GDM1 (cell line): ENCODE measurements at places on chromosomes 5 and 9.

DNA sequence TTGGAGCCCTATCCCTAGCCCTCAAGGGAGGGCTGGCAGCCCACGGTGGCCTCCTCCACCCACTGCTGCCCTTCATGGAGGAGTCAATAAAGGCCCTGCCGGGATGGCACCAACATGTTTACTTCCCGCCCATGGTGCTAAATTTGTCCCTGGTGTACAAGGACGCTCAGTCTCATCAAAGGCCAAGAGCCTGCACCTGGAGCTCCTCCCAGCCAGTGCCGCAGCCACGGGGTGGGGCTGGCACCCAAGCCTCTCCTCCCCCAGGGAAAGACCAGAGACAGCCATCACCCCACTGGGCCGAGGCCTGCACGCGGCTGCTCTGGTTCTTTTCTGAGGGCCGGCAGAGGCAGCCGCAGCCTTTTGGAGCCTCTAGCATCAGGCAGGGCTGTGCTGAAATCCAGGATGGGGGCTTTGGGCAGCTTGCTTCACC is 34.8 kb upstream of the RXRA start:
- DNase-seq, result no peak

GRCh38 chr5:134026521-134027287 is 21.9 kb upstream of the VDAC1 start:
- DNase-seq, result peak; percentile 4

- no peak for DNase-seq
Measured at GRCh38 chr5:136103118-136103517, 29.5 kb upstream of the SMAD5 start.

DNA sequence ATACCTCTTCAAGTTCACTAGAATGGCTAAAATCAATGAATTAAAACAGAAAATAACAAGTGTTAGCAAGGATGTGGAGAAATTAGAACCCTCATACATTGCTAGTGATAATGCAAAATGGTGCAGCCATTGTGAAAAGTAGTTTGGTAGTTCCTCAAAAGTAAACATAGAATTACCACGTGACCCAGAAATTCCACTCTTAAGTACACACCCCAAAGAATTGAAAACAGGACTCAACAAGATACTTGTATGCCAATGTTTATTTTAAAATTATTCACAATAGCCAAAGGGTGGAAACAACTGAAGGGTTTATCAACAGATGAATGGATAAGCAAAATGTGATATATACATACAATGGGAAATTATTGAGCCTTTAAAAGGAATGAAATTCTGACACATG is 70.3 kb downstream of the BARX1 start:
- no peak for DNase-seq

DNA sequence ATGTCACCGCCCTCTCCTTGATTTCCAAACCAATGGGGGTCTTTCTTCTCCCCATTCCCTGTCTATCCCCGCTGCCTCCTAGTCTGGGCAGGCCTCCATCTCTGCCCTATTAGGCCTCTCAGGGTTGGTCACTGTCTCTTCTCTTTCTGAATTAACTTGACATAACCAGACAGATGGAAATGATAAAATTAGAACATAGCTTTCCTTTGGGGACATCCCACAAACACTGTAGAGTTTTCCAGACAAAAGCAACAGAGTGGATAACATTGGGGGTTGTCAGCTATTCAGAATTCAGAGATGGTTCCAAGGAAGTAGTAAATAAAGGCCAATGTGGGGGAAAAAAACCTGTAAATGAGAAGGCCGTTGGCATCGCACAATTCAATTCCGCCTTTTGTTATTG is 24.7 kb downstream of the LHX6 start:
- DNase-seq, result no peak

DNA sequence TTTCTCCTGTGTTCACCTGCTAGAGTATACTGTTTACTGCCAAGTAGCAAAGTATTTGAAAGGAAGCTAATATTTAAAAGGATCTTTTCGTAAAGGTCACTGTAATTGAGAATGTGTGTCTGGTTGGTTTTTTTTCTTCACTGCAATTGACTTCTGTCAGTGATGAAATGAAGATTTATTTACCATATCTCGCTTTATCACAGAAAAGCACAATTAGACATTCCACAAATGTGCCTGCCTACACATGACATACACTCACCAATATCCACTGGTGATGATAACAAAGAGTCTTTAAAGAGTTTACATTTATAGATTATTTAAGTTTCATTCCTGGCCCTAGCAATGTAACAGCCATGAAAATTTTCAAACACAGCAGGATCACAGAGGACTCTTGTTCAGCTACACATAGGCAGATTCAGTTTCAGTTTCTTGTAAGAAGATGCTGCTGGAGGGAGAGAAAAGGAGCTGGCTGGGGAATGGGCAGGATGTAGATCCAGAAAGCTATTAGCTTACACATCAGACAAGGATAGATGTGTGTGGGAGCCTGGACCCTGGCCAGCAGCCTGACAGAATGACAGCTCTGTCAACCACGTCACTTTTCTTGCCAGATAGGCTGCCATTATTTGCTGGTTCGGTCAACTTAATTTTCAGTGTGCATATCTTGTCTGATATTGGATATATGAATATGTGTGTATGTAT is 104.0 kb downstream of the GDNF start:
- no peak for DNase-seq

- DNase-seq, result no peak
Measured at GRCh38 chr5:9198394-9198793, 347.5 kb downstream of the SEMA5A start.

DNA sequence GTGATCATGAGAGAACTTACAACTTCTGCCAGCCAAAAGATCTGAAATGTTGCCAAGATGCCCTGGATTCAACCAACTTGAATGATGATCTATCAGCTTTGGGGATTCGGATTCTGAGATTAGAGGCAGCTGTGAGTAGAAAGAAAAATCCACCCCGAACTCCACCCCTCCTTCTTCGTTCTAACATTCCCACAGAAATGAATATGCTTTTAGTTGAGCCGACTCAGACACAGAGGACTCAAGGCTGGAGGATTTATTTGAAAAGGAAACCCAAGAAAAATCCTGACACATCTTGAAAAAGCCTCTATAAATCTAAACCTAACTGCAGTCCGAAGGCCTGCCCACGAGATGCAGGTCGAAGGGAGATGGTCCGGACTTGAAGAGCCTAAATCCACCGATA is 275.0 kb downstream of the GAS1 start:
- no peak for DNase-seq

GRCh38 chr5:118233606-118234005 is 754.7 kb downstream of the DTWD2 start:
- DNase-seq, result no peak

GRCh38 chr9:25678846-25679360 is 659 bp upstream of the TUSC1 start:
- no peak for DNase-seq

DNA sequence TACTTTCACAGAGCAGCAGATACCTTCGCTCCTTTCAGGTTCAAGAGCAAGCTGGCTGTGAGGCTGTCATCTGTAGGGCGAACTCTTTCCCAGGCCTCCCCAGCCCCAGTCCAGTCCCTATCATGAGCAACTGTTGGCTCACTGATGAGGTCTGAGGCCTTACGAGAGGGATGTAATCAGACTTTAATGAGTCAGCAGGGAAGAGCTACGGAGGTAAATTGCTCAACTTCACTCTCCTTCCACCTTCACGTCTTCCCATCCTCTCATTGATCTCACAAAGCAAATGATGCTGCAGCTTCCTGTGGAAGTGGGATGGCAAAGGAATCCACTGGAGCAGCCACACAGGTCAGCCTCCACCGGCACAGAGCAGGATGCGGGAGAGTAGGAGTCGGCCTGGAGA is 130.7 kb upstream of the TBCA start:
- no peak for DNase-seq

- DNase-seq, result no peak
Measured at GRCh38 chr9:93174976-93175375, 9.0 kb upstream of the WNK2 start.

DNA sequence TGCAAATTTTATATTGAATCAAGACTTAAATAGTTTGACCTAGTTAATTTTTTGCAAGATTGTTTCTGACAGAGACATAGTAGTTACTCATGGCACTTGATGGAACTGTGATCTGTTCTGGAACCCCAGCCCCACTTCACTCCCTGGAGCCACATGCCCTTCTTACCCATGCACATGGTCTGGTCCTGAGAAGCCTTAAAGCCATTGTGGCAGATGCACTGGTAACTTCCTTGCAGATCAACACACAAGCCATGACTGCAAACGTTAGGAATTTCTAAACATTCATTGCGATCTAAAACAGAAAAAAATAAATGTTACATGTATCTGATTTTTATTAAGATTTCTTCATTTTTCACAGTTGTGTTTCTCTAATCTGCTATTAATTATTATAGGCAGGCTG is 221.2 kb downstream of the SLC12A2 start:
- no peak for DNase-seq

DNA sequence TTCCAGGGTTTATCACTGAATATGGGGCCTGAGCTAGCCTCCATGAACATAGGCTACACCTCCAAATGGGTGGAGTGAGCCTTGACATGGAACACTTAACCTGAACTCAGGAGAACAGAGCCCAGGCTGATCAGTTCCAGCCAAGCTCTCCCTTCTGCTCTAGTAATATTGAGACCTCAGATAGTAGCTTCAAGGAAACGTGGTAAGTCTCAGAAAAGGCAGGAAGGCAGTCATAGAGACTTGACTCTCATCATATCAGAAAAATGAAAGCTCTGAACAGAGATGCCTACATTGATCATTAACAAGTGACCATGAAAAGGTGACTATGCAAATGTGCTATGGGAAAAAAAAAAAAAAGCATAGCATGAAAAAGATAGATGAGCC is 40.5 kb upstream of the MYO10 start:
- DNase-seq, result no peak

DNA sequence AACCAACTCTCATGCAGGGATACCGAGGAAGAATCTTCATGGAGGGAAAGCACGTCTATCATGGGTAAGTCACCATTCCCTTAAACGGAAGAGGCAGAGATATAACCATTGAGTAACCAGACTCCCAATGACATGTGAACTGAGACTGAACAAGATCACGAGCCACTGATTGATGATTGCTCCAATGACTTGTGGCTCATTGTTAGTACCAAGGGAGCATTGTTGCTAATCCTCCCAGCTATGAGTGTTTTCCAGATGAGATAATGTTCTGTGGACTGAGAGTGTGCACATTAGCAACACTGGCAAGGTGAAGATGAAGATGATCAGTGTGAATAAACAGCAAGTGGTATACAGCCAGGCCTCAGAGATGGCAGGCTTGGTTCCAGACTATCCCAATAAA is 219.2 kb upstream of the MAP3K1 start:
- DNase-seq, result no peak
